ENCODE measurements at places on chromosomes 2 and 18.
A peak's percentile ranks its signal among the peaks of the same experiment; 100 is the strongest.

DNA sequence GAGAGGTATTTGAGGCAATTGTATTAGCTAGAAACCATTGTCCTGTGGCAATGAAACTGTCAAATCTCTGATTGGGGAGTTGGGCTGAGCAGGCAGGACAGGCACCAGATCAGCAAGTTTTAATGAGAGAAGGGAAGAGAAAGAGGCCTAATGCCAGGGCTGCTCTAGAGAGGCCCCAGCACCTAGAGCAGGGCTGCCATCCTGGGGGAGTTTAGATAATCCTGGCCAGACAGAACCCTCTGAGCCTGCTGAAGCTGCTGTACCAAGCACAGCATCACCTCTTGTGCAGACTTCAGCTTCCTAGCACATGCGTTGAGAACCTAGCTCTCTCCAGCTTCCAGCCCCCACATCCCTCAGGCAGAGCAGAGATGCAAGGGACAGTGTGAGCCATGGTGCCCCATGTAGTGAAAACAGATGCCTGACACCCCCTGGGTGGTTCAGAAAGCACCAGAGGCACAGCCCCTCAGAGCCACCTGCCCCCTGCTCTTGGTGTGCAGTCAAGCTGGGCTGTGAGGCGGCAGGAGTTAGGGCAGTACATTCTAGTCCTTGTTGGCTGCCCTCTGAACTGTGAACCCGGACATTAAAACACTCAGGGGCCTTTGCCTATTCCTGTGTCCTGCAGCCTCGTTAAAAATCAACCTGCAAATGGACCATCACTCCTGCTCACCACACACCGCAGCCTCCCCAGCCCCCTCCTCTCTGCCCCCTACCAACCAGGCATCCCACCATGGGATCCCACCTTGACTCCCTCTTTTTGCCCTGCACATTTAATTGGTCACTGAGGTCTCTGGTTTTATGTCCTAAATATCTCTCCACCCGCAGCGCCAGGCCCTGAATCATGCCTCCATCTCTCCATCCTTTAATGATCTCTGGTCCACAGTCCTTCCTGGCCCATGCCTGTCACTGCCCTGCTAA, 52.7 kb downstream of the ADD2 start:
- no peak for DNase-seq

DNA sequence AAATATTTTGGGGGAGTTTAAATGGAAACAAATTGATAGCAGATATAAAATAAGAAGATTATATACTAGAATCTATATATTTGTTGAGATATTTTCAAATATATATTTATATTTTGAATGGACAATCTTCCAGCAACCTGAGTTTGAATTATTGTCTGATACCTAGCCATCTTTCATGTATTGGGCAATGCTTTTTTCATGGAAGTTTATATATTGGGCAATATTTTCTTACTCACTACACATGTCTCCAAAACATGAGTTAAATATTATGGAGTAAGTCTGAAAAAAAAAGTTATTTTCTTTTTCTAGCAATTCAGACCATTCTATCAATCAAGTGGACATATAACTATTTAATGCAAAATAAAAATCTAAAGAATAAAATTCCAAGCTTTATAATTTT, 295.2 kb downstream of the NYAP2 start:
- DNase-seq: no peak

- DNase-seq: no peak
These were observed 51.3 kb downstream of the ANKMY1 start for GRCh38 chr2:240506406-240507059.

GRCh38 chr2:74199275-74199701, 873 bp downstream of the MTHFD2 start:
- DNase-seq: no peak

DNA sequence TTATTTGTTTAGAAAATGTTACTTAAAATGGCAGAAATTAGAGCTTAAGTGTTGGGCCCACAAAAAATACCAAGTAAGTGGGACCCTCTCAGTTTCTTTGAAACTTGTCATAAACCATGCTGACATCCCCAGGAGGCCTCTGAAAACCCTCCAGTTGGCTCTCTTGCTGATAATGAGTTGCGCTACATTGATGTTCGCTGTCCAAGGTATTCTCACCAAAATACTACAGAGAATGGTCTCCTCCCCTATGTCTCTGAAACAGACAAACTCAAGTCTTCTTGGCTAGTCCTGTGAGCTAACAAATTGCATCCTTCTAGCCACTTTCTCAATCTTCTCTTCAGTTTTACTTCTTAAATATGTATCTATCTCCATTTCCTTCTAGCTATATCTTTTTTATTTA, 669.4 kb downstream of the IRS1 start:
- DNase-seq: no peak

DNA sequence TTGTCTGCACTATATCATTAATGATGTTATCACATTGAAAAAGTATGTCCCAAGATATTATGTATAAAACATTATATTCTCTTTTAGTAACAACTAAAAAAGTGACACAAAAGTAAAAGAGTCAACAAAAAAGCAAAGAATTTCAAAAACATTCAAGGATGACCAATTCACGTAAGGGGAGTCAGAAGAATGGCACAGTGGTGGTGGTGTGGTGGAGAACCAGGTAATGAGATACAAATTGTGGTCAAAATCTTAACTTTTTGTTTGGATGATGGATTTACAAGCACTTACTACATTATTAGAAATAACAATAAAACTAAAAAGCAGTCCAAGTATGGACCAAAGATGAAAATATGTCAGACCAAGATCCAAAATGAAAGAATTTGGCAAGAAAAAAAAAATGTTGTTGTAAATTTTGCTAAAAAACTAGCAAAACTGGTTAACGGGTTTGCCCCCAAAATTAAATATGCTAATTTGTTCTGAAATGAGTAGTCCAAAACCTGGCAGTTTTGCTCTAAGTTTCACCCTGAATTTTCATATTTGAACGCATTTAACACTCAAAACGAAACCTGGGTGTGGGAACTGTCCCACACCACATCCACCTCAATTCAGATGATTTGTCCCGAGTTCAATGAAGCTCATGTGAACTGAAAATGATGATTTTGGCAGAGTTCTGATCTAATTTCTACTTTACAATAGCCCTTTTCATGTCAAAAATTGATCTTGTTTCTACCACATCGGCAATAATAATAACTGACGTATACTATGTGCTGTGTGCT, 135.8 kb downstream of the IKZF2 start:
- no peak for DNase-seq

DNA sequence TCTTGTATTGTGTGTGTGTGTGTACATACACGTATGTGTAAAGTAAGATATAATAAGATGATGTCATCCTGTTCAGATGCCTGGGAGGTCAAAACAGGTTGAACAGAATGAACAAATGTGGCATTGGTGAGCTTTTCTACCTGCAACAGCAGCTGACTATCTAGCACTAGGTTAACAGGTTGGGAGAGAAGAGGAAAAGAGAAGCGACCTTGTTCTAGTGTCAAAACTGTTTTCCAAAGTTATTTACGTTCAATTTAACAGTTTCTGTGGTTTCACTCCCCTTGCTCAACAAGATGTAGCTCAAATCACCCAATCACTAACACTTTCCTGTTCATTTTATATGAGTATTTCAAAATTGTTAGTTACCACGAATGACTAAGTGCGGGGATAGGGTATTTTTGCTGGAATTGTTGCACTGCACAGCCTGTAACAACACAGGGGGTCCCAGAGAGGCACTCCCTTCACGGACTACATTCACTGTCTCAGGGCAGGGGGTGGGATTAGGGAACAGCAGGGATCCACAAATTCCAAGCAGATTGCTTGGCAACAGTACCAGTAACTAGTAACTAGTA, 67.5 kb upstream of the DTNB start:
- peak; percentile 12 for DNase-seq

- no peak for DNase-seq
These were observed 208.2 kb upstream of the ARL4C start for GRCh38 chr2:234705108-234705507.

DNA sequence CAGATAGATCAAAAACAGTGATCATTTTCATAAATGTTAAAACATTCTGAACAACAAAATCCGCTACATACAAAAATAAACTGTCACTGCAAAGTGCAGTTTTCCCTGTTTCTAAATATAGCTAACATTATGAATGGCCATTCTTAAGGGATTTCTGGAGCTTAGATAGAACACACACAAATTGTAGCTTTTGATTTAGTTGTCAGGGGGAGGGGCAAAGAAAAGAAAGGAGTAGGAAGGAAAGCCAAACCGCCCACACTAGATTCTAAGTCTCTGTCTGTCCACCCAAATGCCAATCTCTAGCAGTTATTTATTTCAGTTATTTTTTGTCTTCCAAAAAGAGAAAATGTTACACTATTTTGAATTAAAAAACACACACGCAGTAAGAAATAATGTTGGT, 182.4 kb downstream of the CDH2 start:
- no peak for DNase-seq

GRCh38 chr2:215476424-215476823, 40.6 kb upstream of the FN1 start:
- no peak for DNase-seq

- DNase-seq: no peak
These were observed 77.7 kb downstream of the SH3RF3 start for GRCh38 chr2:109206569-109207146.

DNA sequence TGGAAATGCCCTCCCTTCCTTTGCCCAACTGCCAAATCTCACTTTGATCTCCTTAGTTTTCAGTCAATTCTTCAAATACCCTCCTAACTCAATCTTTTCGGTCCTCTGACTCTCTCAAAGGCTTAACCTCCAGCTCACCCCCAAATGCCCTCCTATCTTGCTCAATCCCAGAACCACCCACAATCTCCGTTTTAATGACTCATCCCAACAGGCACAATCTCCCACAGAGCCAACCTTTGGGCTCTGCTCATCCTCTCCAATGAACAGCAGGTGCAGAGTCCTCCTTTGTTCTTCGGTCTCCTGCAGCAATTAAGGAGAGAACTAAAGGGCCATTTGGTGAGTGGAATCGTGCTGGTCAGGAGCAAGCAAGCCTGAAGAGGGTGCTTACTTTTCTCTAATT, 366.1 kb upstream of the CRIM1 start:
- no peak for DNase-seq

- DNase-seq: no peak
These were observed 260.1 kb downstream of the PRKCE start for GRCh38 chr2:45911538-45911937.

DNA sequence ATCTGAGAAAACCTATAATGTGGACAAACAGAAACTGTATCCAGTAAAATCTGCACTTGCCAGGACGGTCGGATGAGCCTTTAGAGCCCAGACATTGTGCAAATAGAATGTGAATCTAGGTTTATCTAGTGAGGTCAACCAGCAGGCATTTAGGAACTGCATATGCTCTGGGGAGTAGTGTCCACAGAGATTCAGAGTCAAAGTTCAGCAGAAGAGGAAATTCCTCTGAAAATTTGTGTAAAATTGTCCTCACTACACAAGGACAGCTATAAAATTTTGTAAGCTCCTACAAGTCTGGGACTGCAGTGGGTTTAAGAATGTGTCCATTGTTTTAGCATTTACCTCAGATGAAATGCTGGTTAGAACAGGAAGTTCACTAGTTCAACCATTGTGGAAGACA, 9.8 kb upstream of the NDUFV2 start:
- DNase-seq: peak; percentile 62

DNA sequence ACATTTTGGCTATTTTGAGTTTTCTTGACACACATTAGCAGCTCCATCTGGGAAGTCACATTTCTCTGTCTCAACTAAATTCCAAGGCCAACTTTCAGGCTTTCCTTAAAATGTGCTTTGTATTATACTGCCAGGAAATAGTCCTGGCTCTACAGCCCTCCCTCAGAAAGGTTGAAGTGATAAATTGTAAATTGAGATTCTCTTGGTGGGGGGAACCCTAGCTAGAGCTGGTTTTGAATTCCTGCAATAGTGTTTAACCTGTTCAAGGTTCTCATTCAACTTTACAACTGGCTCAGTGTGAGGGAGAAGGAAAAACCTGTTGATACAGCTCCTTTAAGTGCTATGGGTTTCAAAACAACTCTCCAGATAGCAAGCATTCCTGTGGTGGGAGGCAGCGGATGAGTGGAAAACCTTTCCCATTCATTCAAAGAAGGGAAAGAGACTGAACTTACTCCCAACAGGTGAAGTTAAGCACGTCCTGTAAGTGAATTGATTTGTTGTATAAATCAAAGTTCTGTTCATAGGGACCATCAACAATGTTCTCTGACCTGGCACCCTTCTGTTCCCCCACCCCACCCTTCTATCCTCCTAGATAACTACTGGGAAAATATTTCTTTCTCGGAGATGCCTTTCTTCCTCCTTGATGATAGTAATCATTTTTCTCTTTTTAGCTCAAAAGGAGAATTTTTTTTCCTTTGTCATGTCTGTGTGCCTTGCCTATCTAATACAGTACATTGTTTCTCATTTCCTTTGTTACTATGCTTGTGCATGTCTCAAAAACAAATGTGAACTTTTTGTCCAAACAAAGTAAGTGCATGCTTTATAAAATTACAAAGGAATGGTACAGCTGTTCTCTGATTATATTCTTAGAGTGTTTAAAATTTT, 44.2 kb upstream of the SLC39A10 start:
- no peak for DNase-seq

DNA sequence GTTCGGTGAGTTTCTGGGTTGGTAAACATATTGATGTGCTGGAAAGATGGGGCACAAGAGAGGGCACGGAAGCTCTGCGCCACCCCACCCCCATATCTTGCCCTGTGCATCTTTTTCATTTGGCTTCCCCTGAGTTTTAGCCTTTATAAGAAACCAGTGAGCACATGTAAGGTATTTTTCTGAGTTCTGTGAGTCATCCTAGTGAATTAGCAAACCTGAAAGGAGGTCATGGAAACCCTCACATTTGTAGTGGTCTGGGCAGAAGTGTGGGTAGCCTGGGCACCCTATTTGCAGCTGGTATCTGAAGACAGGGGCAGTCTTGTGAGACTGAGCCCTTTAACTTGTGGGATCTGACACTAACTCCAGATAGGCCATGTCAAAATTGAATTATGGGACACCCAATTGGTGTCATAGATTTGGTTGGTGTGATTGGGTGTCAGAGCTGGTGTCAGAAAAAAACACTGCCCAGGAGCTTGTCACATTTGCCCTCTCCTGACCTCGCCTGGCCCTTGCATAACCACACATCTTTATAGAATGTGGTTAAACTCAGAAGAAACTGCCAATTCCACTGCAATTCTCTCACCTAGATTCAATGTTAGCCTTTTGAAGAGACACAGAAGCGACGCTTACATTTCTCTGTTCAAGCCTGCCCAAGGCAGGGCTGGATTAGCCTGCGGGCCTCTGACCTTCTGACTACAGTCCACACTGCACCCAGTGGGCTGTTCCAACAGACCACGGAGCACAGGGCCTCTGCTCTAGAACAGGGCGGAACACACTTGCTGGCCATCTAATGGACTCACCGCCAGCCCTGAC, 12.0 kb upstream of the GALM start:
- DNase-seq: peak; percentile 41

- no peak for DNase-seq
These were observed 154.5 kb downstream of the ANTXR1 start for GRCh38 chr2:69167469-69167822.

DNA sequence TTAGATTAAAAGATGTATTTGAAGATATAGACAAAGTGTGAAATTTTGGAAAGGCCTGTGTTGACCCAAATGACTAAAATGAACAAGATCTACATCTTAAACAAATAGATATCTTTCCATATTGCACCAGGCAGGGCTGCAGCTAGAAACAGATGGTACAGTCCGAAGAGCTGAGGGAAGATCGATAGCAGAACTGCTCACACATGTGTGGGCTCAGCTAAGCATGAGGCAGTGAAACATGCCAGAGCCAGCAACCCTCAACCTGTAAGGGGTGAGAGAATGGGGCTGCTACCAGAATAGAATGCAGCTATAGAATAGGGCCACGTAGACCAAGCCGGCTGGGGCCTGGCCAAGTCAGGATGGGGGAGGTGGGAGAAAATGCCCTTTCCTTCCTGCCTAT, 87.8 kb downstream of the SLC5A7 start:
- DNase-seq: no peak

Measured in inflammatory macrophage (primary cell).